Peyer's patch (tissue), 4 donors: ENCODE measurements at places on chromosomes 11 and 22. TPM values are rescaled to one million over a fixed set of nuclear protein-coding genes. Genes with fewer than 3 reads are reported as not detected.

ANGPTL5 gene
- total RNA-seq = not detected

CLDN5 gene
- 27.0 TPM for total RNA-seq

HRAS gene
- 42.4 TPM for total RNA-seq

DNA sequence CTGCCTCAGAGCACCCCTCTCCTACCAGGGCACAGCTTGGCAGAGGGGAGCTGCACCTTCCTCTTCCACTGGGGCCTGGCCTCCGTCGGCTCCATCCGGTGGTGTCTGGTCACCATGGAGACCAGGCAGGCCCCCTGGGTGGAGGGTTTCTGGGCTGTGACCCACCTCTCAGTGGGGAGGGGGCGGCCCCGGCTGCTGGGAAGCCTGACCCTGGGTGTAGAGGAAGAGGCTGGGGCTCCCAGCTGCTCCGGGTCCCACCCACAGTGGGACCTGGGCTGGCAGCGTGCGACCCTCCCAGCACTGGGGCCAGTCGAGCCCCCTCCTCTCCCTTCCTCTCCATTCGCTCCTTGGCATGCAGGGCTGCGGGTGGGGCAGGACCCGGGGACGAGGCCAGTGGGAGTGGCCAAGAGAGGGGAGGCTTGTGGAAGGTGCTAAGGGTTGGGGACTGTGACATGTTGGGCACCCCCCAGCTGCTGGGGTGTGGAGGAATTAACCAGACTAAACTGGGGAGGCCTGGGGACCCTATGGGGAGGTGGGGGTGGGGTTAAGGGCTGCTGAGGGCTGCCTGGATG is 46.8 kb downstream of the BRSK2 start:
- no peak for DNase-seq
- no peaks in the 10 kb centered on the region for H3K36me3 ChIP-seq
- H3K27ac ChIP-seq = no peak overlapping the region
- no peaks in the 10 kb centered on the region for H3K4me1 ChIP-seq
- no peaks in the 10 kb centered on the region for H3K27me3 ChIP-seq
- no peak overlapping the region for H3K4me3 ChIP-seq

DNA sequence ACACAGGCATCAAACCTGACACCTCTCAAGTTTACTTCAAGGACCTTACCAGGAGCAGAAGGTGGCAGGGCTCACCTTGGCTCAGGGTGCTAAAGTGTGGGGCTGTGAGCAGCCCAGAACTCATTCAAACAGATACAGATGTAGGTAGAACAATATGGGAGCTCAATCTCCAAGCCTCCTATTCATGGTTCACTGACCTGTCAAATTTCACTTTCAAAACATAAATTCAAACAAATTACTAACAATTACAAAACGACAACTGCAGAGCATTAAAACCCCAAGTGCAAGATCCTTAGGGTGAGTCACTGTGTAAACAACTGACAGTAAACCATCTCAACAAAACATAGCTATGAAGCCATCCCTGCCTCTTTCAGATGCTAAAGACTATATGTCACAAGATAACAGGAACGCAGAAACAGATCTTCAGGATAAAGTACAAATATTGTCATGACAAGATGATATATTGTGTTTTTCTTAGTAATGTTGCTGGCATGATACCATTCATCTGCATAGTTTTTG is 303.5 kb upstream of the ANO3 start:
- no peaks in the 10 kb centered on the region for H3K4me1 ChIP-seq
- no peak overlapping the region for H3K4me3 ChIP-seq
- no peaks in the 10 kb centered on the region for H3K36me3 ChIP-seq
- H3K27ac ChIP-seq = no peak overlapping the region
- no peaks in the 10 kb centered on the region for H3K27me3 ChIP-seq

UBQLN3 gene
- total RNA-seq = 0.53 TPM

GRCh38 chr11:38278457-38279141 is 1680.6 kb upstream of the RAG2 start:
- H3K4me1 ChIP-seq = no peaks in the 10 kb centered on the region
- H3K4me3 ChIP-seq = no peak overlapping the region
- no peaks in the 10 kb centered on the region for H3K36me3 ChIP-seq
- no peaks in the 10 kb centered on the region for H3K27me3 ChIP-seq
- DNase-seq = no peak

GRCh38 chr11:73382747-73383146 is 6.5 kb downstream of the RELT start:
- DNase-seq = peak; percentile 41
- no peak overlapping the region for H3K4me3 ChIP-seq
- H3K36me3 ChIP-seq = no peaks in the 10 kb centered on the region

KRTAP5-9 gene
- total RNA-seq = 1.3 TPM

GRCh38 chr11:1373536-1374214 is 16.1 kb upstream of the BRSK2 start:
- no peak overlapping the region for H3K4me3 ChIP-seq
- no peaks in the 10 kb centered on the region for H3K4me1 ChIP-seq
- no peaks in the 10 kb centered on the region for H3K36me3 ChIP-seq
- no peak for DNase-seq

E2F8 gene
- 14.9 TPM for total RNA-seq

DNA sequence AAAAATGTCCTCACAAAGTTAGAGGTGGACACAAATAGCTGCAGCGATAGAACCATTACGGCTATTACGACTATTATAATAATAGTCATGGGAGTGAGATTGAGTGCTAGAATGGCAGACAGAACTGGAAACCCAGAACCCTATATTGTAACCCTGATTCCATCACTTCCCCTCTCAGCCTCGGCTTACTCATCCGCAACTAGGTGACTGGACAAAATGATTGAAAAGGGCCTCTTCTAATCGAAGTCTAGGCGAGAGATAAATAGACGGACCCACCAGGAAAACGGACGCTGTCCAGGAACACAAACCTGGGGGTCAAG is 629 bp downstream of the PSMA1 start:
- no peaks in the 10 kb centered on the region for H3K27me3 ChIP-seq
- H3K4me1 ChIP-seq = no peaks in the 10 kb centered on the region
- peak overlapping the region; percentile 85 for H3K27ac ChIP-seq
- peaks cover 36% of the 10 kb centered on the region for H3K36me3 ChIP-seq
- DNase-seq = no peak

DNA sequence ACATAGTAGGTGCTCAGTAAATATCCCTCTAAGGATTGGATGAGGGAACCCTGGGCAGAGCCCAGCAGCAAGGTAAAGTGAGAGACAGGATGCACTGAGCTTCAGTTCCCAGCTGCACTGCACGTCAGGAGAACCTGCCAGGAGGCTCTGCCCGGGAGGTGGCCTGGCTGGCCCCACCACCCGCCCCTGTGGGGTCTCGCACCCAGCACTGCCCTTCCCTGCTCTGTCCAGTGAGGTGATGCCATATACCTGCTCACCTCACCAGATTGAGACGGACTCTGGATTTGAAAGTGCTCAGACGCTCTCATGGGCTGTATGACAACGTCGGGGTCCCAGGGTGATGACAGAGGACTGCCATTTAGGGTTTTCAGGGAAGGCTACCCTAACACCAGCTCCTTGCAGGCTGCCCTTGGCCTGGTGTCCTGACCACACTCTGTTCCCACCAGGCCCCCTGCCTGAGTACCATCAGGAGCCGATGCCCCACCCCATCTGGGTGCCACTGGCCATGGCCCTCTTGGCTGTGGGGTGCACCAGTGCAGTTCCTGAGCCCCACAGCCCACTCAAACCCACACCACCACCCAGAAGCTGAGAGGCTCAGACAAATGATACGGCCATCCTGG is 61.7 kb upstream of the FGF3 start:
- no peaks in the 10 kb centered on the region for H3K4me1 ChIP-seq
- H3K27ac ChIP-seq = no peak overlapping the region
- DNase-seq = peak; percentile 29
- no peak overlapping the region for H3K4me3 ChIP-seq
- no peaks in the 10 kb centered on the region for H3K27me3 ChIP-seq

OR2AG1 gene
- total RNA-seq = not detected

PAK1 gene
- total RNA-seq = 127 TPM

TNNT3 gene
- total RNA-seq = not detected

RIMBP3B gene
- total RNA-seq = not detected

MCAM gene
- total RNA-seq = 112 TPM

GRCh38 chr11:75383246-75383645 is 16.1 kb upstream of the RPS3 start:
- H3K36me3 ChIP-seq = no peaks in the 10 kb centered on the region
- no peak overlapping the region for H3K27ac ChIP-seq
- H3K4me1 ChIP-seq = no peaks in the 10 kb centered on the region
- DNase-seq = no peak
- no peak overlapping the region for H3K4me3 ChIP-seq

OR52K1 gene
- total RNA-seq = not detected

GRIA4 gene
- 19.3 TPM for total RNA-seq
